HEK293T (cell line): ENCODE measurements at places on chromosomes 16 and 17.

- no peak for DNase-seq
Measured at GRCh38 chr17:58097384-58098088, 14.3 kb downstream of the DYNLL2 start.

GRCh38 chr16:19167710-19168370 lies at the start of gene SYT17:
Gene SYT17 (plus strand): TSS chr16:19168240. CDS start chr16:19168647, 407 bp downstream.
- DNase-seq: peak; percentile 87

- DNase-seq: no peak
Measured at GRCh38 chr16:74874912-74875546, 100.4 kb upstream of the FA2H start.

GRCh38 chr17:66437476-66438026 lies 135.1 kb downstream of the PRKCA start:
- no peak for DNase-seq

DNA sequence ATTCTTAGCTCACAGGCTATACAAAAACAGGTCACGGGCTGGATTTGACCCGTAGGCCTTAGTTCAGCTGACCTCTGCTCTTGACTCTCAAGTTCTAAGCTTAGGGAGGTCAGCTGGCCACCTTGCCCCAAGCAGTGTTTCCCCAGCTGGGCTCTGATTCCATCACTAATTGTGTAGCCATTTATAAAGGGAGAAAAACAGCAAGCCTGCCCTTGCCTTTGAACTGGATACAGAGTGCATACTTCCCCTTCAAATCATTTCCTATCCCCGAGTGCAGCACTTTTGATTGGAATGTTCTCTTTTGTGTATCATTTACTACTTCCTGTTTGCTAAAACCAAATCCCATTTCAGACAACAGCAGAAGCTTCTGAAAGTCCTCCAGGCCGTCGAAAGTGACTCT lies 153.6 kb downstream of the KATNIP start:
- no peak for DNase-seq

DNA sequence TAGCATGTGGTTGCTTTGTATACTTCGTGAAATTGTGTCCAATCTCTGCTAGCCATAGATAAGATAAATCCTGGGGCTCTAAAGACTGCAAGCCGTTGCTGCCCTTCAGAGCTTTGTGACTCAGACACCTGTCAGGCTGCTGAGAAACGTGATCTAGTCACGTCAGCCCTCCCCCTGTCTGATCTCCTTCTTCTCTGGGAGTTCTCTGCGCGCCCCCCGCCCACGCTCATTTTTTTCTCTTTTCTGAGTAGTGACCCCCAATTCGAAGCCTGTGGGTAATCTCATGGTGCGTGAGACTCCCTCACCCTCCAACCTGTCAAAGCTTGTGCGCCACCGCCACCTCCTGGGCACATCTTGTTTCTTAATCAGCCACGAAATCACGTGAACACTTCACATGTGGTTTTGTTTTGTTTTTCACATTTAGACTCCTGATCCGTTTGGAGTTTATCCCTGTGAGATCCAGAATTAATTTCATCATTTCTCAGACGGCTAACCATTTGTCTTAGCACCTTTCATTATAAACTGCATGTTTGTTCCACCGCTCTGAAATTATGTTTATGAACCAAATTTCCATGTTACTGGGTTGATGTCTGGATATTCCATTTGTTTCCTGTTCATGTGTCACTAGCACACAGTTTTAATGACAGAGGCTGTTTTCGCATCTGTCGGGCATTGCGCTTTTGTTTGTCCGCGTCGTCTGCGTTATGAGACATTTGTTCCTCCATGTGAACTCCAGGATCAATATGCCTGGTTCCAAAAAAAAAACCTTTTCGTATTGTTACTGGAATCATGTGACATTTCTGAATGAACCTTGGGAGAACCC lies 977 bp upstream of the ZNF778 start:
- peak; percentile 73 for DNase-seq

DNA sequence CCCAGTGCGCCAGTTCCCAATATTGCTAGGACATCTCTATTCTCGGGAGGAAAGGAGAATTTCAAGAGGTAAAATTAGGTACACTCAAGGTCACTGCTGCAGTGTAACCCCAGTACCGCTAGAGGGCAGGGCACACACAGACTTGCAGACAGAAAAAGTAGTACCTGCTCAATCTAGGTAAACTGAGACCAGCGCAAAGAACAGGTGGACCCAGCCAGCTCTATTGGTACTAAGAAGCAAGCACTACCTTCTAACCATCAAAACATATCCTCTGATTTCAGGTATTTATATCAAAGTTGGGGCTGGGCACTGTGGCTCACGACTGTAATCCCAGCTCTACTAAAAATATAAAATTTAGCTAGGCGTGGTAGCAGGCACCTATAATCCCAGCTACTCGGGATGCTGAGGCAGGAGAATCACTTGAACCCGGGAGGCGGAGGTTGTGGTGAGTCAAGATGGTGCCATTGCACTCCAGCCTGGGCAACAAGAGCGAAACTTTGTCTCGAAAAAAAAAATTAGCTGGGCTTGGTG lies 3.6 kb upstream of the WDR81 start:
- peak; percentile 48 for DNase-seq

- DNase-seq: no peak
Measured at GRCh38 chr17:66946251-66946650, 18.3 kb upstream of the CACNG4 start.

GRCh38 chr17:73722165-73722564 lies 77.9 kb upstream of the SDK2 start:
- DNase-seq: no peak

- DNase-seq: peak; percentile 12
Measured at GRCh38 chr17:30476726-30477082, 504 bp upstream of the GOSR1 start.

GRCh38 chr16:635573-636205 lies 416 bp downstream of the METTL26 start:
- no peak for DNase-seq

DNA sequence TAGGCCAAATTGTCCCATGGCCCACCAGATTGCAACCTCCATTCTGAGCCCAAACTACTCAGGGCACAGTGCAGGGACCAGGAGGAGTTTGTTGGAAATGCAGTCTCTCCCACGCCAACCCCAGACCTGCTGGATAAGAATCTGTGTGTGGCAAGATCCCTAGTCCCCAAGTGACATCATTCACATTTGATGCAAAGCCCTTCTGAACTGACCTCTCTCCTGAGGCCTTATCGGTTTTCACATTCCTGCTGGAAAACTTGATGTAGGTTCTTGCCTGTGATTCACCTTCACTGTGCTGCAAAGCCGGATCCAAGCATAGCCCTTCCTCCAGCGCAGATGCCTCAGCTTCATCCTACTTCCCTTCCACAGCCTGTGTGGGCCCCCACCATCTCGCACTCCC lies 6.6 kb upstream of the SHCBP1 start:
- no peak for DNase-seq
